Hepatocyte (in vitro differentiated cells): ENCODE measurements at places on chromosomes 5 and 9. TPM values are rescaled to one million over a fixed set of nuclear protein-coding genes. Genes with fewer than 3 reads are reported as not detected.

GBGT1 gene
- 10.1 and 15.5 TPM in 2 replicates for total RNA-seq

DNA sequence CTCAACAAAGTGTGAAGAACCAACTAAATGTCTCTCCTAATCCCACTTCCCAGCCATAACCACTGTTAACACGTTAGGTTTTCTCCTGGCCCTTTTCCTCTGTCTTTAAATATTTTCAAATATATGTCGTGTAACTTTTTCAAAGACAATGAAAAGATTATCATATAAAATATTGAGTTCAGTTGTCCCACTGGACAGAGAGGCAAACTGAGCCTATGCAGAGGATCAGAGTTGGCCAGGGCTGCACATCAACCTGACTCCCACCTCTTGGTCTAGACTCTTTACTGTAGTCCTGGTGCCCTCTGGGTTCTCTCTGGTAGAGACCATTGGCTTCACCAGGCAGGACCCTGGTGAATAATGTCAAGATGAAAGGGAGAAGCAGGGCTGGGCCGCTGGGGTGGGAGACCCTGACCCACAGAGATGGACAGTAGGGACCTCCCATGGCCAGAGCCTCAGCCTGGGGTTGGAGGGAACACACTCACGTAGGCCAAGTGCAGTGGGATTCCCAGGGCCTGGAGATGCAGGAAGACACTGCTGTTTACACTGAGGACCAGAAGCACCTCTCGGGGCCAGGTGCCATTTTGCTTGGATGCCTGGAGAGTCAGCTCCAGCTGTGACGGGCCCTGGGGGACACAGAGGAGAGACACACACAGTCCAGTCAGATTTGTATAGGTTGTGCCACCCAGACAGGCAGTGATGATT is 25.1 kb downstream of the ENG start:
- DNase-seq: no peak

GRCh38 chr9:134683714-134684374 is 42.2 kb downstream of the COL5A1 start:
- no peak for DNase-seq

- DNase-seq: no peak
These were observed 5.6 kb upstream of the APC start for GRCh38 chr5:112732131-112732530.
